ENCODE measurements at places on chromosomes 2 and 18.

DNA sequence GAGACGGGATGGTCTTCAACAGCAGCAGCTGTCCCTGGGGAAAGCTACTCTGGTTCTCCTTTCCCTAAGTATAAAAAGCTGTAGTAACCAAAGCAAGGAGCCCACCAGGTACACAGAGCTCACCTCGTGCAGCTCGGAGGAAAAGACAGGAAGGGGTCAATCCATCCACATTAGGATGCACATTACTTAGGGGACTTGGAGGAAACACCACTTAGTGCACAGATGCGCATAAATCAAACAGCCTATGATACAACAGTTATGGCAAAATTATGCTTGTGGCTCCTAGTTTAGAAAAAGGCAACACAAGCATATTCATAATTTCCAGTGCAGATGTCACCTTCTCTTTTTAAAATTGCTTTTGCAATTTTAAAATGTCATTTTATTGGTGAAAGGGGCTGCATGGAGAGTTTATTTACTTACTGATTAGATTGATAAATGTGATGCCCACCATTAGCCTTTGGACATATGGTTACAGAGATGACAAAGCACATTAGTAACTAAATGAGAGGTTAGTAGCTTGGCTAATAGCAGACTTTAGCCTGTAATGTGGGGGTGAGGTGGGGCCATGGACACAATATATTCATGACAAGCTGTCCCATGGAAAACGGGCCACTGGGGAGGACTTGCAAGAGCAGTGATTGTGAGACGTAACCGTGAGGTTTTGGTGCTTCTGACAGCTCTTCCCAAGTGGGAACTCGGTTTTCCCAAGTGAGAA is 199.8 kb downstream of the MYT1L start:
- DNase-seq, result peak; percentile 80

DNA sequence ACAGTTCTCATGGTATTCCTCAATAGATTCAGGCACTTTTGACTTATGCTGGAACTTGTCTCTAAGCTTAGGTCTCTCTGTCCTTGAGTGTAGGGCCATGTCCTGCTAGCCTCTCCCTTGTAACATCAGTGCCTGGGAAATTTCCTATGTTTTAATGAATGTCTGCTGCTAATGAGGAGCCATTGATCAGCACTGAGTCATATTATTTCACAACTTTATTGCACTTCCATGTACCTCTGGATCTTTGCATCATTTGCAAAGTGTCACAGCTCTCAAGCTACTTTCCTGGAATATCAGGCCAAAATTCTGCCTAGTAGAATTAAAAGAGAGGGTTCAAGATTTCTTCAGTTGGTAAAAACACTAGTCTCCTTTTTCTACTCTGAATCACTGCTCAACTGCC is 102.5 kb downstream of the GAREM1 start:
- DNase-seq, result no peak

DNA sequence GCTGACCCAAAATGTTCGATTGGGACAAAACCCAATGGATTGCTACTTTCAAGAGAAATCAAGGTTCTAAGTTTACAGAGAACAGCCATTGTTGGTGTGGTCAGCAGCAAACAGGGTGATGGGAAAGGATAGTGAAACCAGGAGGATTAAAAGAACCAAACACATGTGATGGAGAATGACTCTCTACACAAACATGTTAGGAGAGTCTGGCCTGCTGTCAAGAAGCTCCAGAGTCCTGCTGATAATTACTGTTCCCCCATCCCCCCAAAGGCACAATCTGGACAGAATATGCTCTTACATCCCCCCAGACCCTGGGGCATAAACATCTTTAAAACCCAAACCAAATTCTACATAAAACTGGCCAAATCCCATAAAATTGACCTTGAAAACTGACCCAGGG is 32.0 kb upstream of the ACYP2 start:
- no peak for DNase-seq

- DNase-seq, result no peak
Observed at GRCh38 chr2:237185553-237185925, 99.8 kb downstream of the COPS8 start.

DNA sequence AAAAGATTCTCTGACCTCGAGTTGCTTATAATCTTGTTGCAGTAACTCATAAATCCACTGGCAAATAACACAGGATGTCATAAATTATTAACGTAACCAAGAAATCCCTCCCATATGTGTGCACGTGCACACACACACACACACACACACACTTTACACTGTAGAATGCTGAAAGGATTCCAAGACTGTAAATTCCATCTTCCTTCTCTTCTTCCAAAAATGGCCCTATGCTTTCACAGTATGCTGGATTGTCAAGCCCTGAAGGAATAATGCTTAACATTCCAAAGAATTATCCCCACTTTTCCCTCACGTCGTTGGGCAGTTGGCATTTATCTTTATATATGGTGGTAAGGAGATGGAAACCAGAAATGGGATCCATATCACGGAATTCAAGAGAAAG is 117.5 kb upstream of the CRIM1 start:
- no peak for DNase-seq

DNA sequence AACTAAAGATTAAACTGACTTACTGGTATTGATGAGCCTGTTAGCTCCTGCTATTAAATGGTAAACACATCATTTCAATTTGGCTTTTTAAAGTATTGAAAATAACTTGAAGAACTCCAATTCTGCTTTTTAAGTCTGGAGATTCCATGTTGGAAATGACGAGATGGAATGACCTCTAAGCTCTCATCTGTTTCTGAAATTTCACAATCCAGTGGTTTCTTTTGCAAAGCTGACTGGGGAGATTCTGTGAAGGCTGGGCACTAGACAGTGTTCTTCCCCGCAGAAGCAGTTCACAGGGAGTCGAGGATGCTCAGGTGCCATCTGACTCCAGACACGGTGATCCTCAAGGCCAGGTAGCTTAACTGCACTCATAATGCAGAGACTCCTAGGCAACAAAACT is 44.7 kb downstream of the DHRS9 start:
- DNase-seq, result no peak

- no peak for DNase-seq
Observed at GRCh38 chr2:199570934-199571333, 113.2 kb upstream of the SATB2 start.

GRCh38 chr2:207935991-207936370 is 89.3 kb downstream of the PLEKHM3 start:
- DNase-seq, result no peak

Measured in NCI-H69 (cell line).